HCT116 (cell line): ENCODE measurements at places on chromosomes 1 and 21. TPM values are rescaled to one million over a fixed set of nuclear protein-coding genes. Genes with fewer than 3 reads are reported as not detected.

- H3K4me1 ChIP-seq: peaks cover 35% of the 10 kb centered on the region
- H3K27me3 ChIP-seq: no peaks in the 10 kb centered on the region
- DNase-seq: no peak
- no peaks in the 10 kb centered on the region for H3K36me3 ChIP-seq
- no peak overlapping the region for H3K4me3 ChIP-seq
Observed at GRCh38 chr1:155177918-155178281, 4.3 kb downstream of the TRIM46 start.

- no peaks in the 10 kb centered on the region for H3K36me3 ChIP-seq
- no peak for DNase-seq
- no peak overlapping the region for H3K27ac ChIP-seq
- no peak overlapping the region for H3K4me3 ChIP-seq
- peaks cover 10% of the 10 kb centered on the region for H3K4me1 ChIP-seq
- no peaks in the 10 kb centered on the region for H3K27me3 ChIP-seq
Observed at GRCh38 chr1:234619794-234620247, 9.8 kb upstream of the IRF2BP2 start.

Gene KIF1B
- 28.1 TPM for total RNA-seq

Gene FMN2
- total RNA-seq: not detected
